ENCODE measurements at places on chromosomes 7 and 10. TPM values are rescaled to one million over a fixed set of nuclear protein-coding genes. Genes with fewer than 3 reads are reported as not detected.

DNA sequence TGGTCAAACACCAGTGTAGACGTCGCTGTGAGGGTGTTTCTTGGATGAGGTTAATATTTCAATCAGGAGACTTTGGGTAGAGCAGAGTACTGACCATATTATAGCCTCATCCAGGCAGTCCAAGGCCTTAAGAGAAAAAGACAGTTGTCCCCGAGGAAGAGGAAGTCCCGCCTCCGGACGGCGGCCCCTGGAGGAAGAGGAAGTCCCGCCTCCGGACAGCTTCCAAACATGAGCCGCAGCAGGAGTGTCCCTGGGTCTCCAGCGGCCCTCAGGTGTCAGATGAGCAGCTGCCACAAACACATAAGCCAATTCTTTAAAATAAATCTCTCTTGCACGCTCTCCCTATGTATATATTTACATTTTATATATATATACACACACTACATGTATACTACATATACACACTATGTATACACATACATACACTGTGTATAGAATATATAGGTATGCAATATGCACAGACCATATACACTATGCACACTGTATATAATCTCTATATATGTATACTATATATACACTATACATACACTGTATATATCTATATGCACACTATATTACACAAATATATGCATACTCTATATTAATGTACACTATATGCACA is 37.5 kb downstream of the PWWP2B start:
- no peaks in the 10 kb centered on the region for H3K27me3 ChIP-seq
- H3K4me1 ChIP-seq: peaks cover 5% of the 10 kb centered on the region
- no peak overlapping the region for H3K4me3 ChIP-seq
- no peak for DNase-seq
- H3K36me3 ChIP-seq: no peaks in the 10 kb centered on the region
- H3K27ac ChIP-seq: no peak overlapping the region

Gene SH2D4B
- 0.42 TPM for total RNA-seq

DNA sequence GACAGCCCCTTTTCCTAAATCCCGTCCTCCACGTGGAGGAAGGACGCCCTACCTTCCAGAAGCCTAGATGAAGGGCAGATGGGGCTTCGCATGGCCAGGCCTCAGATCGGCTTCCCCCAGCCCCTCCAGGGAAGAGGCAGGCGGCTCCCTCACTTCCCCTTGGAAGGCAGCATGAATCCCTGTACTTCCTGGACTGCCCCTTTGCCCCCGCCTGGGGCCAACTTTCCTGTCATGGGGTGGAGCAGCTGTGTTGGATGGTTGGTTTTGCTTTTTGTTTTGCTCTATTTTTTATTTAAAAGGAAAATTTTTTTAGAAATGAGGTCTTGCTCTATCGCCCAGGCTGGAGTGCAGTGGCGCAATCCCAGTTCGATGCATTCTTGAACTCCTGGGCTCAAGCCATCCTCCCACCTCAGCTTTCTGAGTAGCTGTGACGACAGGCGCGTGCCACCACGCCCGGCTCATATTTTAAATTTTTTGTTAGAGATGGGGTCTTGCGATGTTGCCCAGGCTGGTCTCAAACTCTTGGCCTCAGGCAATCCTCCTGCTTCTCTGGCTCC is 27.2 kb downstream of the GTF2IRD1 start:
- no peaks in the 10 kb centered on the region for H3K36me3 ChIP-seq
- no peak for DNase-seq
- H3K27me3 ChIP-seq: no peaks in the 10 kb centered on the region
- peaks cover 86% of the 10 kb centered on the region for H3K4me1 ChIP-seq
- peak overlapping the region; percentile 97 for H3K27ac ChIP-seq

Gene FBXL13
- 0.83 TPM for total RNA-seq

- peaks cover 15% of the 10 kb centered on the region for H3K4me1 ChIP-seq
- peak; percentile 21 for DNase-seq
- no peak overlapping the region for H3K4me3 ChIP-seq
- H3K27ac ChIP-seq: no peak overlapping the region
These were observed 55.0 kb downstream of the PRTFDC1 start for GRCh38 chr10:24897326-24897926.
